ENCODE measurements at places on chromosomes 7 and 10.

- DNase-seq = no peak
Observed at GRCh38 chr10:24035761-24036160, 173.2 kb upstream of the KIAA1217 start.

GRCh38 chr7:98970016-98970615 lies 91.8 kb downstream of the TRRAP start:
- no peak for DNase-seq

GRCh38 chr7:79282070-79282694 lies 171.3 kb downstream of the MAGI2 start:
- DNase-seq = no peak

DNA sequence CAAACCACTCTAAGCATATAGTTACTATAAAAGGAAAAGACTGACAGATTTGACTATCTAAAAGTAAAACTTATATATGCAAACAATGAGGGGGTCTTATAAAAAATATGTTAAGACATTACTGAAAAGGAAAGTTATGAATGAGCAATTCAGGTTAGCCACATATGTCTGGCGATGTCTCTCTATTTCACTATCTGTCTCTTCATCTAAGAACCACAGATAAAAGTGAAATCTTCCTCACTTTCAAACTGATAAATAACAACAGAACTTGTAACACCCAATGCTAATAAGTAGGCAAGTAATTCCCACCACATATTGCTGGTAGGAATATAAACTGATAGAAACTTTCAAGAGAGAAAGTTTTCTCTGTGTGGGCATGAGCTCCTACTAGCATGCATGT lies 138.2 kb downstream of the CHCHD3 start:
- DNase-seq = no peak

DNA sequence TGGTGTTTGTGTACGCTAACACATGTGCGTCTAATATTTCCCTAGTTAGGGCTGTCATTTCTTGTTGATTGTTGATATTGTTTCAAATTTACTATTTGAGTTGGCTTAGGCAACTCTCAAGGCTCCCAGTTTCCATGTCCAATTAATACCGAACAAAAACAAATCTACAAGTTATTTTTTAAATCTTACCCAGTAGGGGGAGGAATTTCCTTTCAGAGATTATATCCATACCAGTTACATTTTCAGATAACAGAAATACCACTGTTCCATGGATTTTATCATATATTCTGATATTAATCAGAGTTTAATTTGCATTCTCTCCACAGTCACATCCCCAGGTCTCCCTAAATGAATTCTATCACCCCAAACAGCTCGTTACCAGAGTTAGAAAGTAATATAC lies 7.2 kb upstream of the AKR1B10 start:
- no peak for DNase-seq

- DNase-seq = no peak
Observed at GRCh38 chr7:99719996-99720769, 14.8 kb downstream of the CYP3A7 start.

DNA sequence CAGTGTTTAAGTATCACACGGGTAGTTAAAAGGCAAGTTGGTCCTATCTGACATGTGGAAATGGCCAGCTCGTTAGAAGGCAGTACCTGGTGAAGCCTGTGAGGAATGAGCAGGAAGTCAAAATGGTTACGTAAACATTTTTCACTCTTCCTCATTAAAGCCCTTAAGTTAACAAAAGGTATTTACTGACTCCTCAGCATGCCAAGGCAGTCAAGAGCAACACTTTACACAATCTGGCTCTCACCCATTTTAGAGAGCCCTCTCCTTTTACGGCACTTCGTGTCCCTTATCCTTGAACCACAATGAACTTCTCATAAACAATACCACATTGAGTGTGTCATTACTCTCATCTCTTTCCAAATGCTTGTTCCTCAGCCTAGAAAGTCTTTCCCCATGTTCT lies 11.0 kb upstream of the RSBN1L start:
- DNase-seq = no peak

DNA sequence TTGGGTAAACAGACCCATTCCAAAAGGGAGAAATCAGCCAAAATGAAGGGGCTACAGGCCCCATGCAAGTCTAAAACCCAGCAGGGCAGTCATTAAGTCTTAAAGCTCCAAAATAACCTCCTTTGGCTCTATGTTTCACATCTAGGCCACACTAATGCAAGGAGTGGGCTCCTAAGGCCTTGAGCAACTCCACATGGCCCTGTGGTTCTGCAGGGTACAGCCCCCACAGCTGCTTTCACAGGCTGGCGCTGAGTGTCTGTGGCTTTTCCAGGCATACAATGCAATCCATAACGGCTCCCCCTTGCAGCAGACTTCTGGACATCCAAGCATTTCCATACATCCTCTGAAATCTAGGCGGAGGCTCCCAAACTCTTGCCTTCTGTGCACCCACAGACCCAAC lies 9.0 kb downstream of the TMEM243 start:
- no peak for DNase-seq

GRCh38 chr10:70064486-70064885 lies 11.8 kb downstream of the MACROH2A2 start:
- DNase-seq = no peak

- DNase-seq = no peak
Observed at GRCh38 chr7:33850768-33851167, 54.6 kb upstream of the BMPER start.

Data from esophagus squamous epithelium (tissue), 5 donors.